D341Med (cell line): ENCODE measurements at places on chromosomes 5 and 9.

GRCh38 chr5:143213231-143213850 is 190.1 kb downstream of the NR3C1 start:
- no peak for DNase-seq

DNA sequence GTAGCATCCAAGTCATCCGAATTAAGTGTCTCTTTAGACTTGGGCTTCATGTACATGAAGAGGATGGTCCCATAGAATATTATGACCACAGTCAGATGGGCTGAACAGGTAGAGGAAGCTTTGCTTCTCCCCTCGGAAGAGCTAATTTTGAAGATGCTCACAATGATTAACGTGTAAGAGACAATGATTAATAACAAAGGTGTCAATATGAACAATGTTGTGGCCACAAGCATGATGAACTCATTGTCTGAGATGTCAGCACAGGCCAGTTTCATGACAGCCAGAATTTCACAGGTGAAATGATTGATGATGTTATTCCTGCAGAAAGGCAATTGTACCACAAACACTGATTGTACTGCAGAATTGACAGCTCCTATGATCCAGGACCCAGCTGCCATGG is 626 bp downstream of the OR13C2 start:
- DNase-seq: no peak

GRCh38 chr5:94944160-94944559 is 325.7 kb downstream of the SLF1 start:
- DNase-seq: no peak

GRCh38 chr9:27431543-27432147 is 92.4 kb upstream of the IFNK start:
- DNase-seq: no peak

- DNase-seq: no peak
Observed at GRCh38 chr5:143488381-143488780, 84.9 kb upstream of the NR3C1 start.

- no peak for DNase-seq
Observed at GRCh38 chr5:54009828-54010227, 300.5 kb downstream of the ARL15 start.
